NCI-H1417 (cell line): ENCODE measurements at places on chromosomes 13 and 19.

- peak; percentile 59 for DNase-seq
Observed at GRCh38 chr19:7004313-7004931, 16.8 kb downstream of the MBD3L2B start.

- no peak for DNase-seq
Observed at GRCh38 chr19:48806818-48807589, 3.8 kb downstream of the BCAT2 start.

- no peak for DNase-seq
Observed at GRCh38 chr13:35771898-35772297, 295.4 kb upstream of the MAB21L1 start.

GRCh38 chr13:30045916-30046704 is 195.7 kb upstream of the UBL3 start:
- DNase-seq: no peak

DNA sequence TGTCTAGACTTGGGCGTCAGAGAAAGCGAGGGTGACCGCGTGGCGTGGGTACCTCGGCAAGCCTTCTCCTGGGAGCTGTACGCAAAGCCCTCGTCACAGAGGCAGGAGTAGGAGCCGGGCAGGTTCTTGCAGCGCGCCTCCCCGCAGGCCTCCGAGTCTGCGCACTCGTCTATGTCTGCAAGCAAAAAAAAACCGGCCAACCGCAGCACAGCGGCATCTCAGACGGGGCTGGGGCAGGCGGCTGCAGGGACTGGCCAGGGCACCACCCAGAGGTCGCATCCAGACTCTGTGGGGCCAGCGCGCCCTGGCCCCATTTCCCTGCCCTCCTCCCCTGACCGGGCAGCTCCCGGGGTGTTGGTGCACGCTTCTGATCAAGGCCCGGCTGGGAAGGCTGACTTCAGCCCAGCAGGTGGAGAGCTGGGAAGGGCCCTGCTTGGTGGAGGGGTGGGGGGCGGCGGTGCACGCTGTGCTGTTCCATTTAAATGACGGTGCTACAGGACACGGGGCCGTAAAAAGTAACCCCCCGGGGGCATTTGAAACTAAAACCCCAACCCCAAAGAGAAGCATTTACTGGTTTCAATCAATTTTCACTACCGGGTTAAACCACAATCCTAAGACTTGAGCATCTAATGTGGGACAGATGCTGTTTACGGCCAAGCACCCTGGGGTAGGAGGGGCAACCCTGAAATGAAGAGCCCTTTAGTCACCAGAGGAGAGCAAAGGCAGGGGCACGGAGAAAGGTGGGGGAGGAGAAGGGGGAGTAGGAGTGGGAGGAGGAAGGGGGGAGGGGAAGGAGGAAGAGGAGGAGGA is 28.2 kb downstream of the GAS6 start:
- peak; percentile 96 for DNase-seq

DNA sequence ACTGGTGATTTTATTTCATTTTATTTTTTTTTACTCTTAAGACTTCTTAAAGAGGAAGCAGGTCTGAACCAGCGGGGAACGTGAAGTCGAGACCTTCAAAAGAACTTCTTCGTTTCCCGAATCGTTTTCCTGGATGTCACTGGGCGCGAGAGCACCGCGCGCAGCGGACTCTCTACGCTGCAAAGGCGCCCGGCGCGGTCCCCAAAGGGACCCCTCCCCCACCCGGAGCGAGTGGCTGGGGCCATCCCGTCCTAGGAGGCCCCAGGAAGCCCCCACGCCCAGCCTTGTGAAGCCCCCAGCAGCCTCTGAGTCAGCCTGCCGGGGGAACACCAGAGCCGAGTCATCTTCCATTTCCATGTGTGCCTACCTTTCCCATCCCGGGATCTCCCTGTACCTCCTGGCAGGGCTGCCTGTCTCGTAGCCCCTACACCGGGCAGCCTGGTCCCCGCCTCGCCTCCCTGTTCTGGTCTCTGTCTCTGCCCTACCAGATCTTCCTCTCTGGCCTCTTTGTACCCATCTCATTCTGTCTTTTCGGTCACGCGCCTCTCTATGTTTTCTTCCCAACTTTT is 608 bp downstream of the CD70 start:
- no peak for DNase-seq

DNA sequence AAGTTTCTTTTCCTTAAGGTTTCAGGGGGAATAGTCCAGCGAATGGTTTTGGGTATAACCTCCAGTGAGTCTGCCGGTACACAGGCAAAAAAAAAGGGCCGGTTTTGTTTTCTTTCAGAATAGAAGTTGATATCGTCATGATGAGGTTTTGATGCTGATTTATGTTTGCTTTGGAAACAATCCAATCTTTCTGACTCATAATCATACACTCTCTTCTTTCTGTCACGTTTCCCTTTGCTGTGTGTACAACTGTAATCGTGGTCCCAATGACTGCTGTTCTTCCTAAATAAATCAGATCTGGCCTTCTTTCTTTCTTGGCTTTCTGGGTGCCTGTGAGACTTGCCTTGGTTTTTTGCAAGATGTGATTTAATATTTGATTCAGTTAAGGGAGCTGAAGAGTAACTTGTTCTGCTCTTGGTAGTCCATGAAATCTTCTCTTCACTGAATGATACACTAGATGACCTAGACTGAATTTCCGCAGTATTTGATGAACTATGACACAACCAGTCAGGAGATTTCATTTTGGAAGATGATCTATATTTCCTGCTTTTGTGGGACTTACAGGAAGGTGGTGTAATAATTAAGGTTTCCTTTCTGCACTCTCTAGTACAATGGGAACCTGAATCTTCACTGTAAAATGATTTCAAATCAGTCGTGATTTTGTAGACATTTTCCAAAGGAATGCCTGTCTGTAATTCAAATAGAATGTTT is 34.9 kb upstream of the METTL21C start:
- DNase-seq: no peak

- DNase-seq: no peak
Observed at GRCh38 chr19:41688098-41688497, at the start of gene CEACAM7. Gene CEACAM7 (minus strand): TSS chr19:41688270. CDS start chr19:41688165, 105 bp downstream.

- no peak for DNase-seq
Observed at GRCh38 chr13:36421447-36421846, 10.8 kb upstream of the CCNA1 start.

- DNase-seq: no peak
Observed at GRCh38 chr19:35165200-35166058, 10.9 kb downstream of the FXYD5 start.

DNA sequence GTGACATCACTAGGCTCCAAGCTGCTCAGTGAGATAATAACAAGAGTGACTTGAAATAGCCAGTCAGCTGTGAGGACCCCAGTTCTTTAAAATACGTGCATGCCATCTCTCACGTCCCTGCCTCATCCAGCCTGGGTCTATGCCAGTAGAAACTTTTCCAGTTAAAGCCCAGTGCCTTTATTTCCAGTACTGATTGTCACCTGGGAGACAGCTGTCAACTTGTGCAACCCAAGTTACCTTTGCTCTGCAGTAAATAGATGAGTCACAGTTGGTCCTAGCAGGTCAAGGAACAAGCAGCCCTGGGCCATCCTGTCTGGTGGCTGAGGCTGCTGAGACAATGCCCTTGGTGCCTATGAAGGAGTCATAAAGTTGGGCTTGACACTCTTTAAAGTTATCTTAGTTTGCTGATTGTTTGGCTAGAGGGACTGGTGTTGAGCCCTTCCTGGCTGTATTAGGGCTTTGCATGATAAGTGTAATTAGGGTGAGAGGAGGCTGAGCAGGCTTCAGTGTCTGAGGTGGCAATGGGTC is 228.7 kb downstream of the LACC1 start:
- DNase-seq: no peak

DNA sequence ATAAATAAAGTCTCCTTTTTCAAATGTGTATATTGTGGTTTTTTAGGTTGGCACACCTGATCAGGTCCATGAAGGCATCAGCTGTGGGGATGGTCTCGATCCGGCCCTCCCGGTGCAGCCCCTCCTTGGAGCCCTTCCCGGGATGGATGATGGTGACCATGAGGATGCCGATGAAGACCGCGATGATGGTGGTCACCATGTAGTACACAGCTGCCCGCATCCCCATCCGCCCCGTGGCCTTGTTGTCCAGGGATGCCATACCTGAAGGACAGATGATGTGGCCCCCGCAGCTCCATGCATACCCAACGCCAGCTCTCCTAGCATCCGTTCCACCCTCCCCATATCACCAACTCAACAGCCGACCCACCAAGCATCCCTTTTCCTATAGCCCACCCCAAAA is 11.4 kb downstream of the SLC1A6 start:
- no peak for DNase-seq

- DNase-seq: no peak
Observed at GRCh38 chr19:47839913-47840312, 18.2 kb downstream of the CRX start.

DNA sequence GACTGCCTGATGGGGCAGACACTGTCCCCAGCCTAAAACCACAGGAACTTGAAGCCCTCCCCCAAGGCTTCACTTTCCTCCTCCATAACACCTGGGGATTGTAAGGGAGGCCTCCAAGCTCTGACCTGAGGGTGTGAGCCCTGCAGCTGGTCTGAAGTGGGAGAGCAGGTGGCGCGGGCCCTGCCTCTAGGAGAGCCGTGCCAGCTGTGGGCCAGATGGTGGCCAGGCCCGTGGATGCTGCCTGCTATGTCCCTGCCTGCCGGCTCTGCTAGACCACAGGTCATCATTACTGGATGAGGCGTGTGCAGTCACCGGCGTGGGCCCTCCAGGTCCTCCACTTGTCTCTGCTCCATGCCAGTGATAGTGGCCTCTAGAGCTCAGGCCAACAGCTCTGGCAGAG is 3.5 kb upstream of the KLHL26 start:
- DNase-seq: peak; percentile 18

DNA sequence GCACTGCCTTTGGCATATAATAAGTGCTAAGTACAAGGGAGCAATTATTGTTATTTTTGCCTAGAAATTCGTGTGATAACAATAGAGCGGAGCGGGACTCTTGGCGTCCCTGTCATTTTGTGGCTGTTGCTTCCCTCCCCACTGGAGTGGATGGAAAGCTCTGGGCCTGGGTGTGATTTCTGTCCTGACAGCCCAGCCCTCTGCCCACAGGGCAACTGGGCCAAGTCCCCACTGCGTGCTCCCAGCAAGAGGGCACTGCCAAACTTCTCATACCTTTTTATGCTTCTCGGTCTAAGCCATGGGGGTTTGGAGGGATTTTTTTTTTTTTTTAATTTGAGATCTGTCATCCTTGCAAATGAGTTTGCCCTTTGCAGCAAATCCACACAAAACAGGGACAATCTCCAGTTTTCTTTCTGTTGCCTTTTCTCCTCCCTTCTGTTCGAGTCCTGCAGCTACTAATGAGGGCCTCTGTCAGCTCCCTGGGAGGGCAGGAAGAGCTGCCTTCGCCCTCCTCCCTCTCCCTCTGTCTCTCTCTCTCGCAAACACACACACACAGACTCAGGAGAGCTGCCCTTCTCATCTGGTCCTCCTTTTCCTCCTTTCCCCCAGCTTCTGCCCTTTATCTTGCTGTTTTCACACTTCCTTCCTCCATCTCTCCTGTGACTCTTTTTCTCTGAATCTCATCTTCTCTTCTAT is 103.9 kb downstream of the DNAJC15 start:
- DNase-seq: no peak

DNA sequence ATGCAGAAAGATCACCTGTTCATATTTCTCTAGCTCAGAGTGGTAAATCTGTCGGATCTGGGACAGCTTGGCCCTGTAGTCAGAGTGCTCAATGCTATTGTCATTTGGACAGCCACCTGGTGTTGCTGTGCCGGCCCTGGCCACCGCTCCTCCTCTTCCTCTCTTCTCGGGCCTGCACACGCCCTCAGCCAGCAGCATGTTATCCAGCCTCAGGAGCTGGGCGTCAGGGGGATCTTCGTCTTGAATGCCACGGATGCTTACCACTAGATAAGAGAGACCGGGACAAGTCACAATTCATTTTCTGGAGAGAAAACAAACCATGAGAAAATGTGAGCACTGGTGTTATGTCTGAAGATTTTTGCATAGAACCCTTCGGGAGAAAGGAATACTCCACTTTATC is 32.5 kb downstream of the CILP2 start:
- DNase-seq: no peak

GRCh38 chr13:106099765-106100164 is 435.7 kb downstream of the EFNB2 start:
- no peak for DNase-seq

- no peak for DNase-seq
Observed at GRCh38 chr13:114315074-114315785, 927 bp downstream of the CHAMP1 start.

DNA sequence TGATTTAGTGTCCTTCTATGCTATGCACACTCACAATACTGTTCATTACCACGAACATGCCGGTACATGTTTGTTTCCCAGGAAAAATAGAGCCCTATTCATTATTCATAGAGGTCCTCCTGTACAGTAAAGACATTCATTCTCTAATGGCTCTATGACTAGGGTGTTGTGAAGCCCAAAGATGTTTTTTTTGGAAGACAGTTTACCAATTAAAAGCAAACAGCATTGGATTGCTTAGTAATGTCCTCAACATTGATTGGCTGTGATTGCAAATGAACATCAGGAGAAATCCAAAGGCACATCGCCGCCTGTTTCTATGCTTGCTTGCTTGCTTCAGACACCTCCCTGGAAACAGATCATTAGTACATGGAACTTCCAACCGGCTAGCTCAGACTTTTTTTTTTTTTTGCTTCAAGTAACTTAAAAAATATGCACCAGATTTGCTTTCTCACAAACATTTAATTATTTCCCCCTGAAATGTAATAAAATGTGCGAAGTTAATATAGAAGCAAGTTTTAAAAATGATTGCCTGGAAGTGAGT is 8.8 kb upstream of the GPC6 start:
- DNase-seq: no peak

DNA sequence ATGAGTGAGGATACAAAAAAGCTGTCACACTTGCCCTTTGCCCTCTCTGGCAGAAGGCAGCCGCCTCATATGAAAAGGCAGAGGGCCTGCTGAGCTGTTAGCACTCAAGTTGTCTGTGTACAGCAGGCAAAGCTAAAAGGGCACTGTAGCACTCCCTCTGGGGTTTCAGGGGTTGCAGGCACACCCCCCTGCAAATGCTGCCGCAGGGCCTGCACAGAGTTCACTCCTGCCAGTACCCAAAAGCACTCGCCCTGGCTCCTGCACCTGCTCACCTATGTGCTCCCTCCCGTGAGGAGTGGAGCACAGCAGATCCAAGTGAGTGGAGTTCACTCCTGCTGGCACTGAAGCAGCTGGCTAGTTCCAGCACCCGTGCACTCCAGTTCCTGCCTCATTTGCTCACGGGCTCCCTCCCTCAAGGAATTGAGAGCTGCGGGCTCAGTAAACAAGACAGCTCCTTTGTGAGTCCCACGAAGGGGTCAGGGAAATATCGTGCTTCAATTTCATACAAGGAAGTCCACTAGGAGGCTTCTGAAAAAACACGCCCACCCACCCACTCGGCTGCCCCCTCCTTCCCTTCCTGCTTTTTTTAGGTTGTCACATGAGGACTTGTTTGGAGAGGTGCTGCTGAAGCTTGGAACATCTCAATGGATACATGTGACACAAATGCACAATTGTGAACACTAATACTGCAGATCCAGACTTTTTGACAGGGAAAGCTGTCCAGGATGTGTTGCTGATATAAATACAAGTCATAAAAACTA is 9.9 kb upstream of the RCBTB2 start:
- peak; percentile 84 for DNase-seq
